SK-N-SH (cell line): ENCODE measurements at places on chromosomes 4 and X.

GRCh38 chr4:123399627-123400358 lies 3.2 kb downstream of the SPRY1 start:
- no peak for DNase-seq

- no peak for DNase-seq
Observed at GRCh38 chr4:69054578-69055200, 41.6 kb upstream of the UGT2B7 start.

DNA sequence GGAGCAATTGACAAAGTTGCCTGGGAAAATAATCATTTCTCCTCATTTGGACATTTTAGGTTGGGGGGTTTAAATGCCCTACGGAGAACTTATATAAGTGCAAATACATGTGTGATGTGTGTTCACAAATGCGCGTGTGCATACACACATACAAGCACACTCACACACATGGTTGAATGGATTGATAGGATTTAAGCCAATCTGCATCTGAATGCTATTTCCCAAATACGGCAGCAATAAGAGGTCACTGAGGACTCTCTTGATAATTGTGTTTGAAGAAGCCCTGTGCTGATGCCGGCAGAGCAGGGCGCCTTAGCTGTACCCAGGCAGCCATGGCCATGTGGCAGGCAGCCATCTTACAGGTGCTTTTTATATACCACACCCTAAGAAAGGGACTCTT lies 165.3 kb upstream of the LEF1 start:
- no peak for DNase-seq

DNA sequence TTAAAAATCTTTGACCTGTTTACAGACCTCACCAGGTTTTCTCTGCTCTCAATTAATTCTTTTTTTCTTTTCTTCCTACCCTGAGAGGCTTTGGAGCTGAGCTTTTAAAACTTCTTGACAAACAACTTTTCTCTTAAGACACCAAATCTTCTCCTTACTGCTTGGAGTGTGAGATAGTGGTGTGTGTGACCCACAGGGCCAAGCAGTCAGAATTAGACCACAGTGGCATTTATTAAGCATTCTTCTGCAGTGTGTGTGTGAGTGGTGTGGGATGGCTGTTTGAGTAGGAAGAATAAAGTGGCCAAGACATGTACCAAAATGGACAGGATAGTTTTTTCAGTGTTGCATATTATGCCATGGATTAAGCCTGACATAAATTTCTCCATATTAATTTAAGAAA lies 665.1 kb downstream of the RAPGEF2 start:
- DNase-seq: no peak
